ENCODE measurements at places on chromosomes 2 and 18. TPM values are rescaled to one million over a fixed set of nuclear protein-coding genes. Genes with fewer than 3 reads are reported as not detected.
A peak's percentile ranks its signal among the peaks of the same experiment; 100 is the strongest.

The CD302 gene
- total RNA-seq: 4.1 TPM

DNA sequence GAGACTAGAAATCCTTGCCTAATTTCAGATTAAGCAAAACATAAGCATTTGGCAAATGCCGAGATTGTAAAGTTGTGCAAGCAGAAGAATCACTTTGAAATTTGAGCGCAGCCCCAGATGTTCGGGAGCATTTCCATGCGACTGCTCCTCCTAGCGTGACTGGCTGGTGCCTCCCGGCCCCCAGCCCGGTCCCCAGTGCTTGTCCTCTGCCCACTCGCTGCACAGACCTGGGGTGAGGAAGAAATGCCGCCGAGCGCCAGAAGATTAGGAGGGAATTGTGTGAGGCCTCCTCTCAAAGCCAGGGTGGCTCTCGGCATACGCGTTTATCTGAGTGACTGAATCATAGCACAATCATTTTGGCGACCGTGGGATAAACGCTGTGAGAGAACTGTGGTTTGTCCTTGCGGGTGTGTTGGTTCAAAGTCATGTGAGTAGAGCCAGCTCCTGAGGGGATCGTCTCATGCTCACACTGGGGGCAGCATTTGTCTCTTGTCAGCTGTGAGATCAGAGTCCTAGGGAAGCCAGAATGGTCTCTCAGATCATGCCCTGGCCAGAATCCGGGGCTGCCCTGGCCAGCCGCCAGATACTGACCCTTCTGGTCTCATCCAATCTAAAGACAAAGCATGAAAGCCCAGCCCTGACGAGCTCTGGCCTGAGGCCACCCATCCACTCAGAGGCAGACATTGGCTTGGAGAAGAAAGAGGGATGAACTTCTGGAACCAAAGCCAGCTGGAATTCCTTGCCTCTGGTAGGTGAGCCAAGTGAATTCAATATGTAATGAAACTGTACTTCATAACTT lies 189.3 kb downstream of the SH3RF3 start:
- no peaks in the 10 kb centered on the region for H3K36me3 ChIP-seq
- no peak overlapping the region for H3K4me3 ChIP-seq
- H3K27me3 ChIP-seq: no peaks in the 10 kb centered on the region
- H3K4me1 ChIP-seq: peaks cover 45% of the 10 kb centered on the region

The EGR4 gene
- total RNA-seq: 0.26 TPM

GRCh38 chr2:75290600-75291150 lies 91.4 kb upstream of the TACR1 start:
- H3K4me1 ChIP-seq: no peaks in the 10 kb centered on the region
- H3K4me3 ChIP-seq: no peak overlapping the region
- no peaks in the 10 kb centered on the region for H3K27me3 ChIP-seq
- DNase-seq: no peak
- H3K27ac ChIP-seq: no peak overlapping the region

- H3K4me3 ChIP-seq: no peak overlapping the region
- H3K4me1 ChIP-seq: no peaks in the 10 kb centered on the region
- H3K27ac ChIP-seq: no peak overlapping the region
Measured at GRCh38 chr2:3487432-3487831, 31.9 kb downstream of the ADI1 start.

- no peak overlapping the region for H3K27ac ChIP-seq
- no peak for DNase-seq
Measured at GRCh38 chr2:134683561-134684112, 35.2 kb downstream of the TMEM163 start.

The POLR1A gene
- 20.2 TPM for total RNA-seq

The PLCD4 gene
- total RNA-seq: 3.9 TPM

The KCNK3 gene
- 1.6 TPM for total RNA-seq

DNA sequence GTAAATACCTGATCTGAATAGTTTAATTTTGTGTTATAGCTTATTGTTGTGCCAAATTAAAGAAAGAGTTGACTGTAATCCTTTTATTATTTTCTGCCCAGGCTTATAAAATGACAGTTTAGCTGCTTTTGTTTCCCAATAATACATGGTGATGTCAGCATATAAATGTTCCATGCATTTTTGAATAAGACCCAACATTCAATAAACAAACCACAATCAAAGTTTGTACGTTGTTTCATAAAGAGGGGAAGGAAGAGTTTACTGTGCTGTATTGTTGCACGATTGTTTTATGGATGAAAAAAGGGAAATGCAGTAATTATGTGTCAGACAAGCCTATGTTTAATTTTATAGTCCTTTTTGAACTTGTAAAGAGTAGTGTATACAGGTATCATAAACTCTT lies 177.2 kb upstream of the SCN7A start:
- DNase-seq: no peak

GRCh38 chr2:127508631-127509034 lies 17.7 kb downstream of the IWS1 start:
- DNase-seq: peak; percentile 2
- H3K27me3 ChIP-seq: no peaks in the 10 kb centered on the region

GRCh38 chr18:78510636-78511035 lies 469.0 kb upstream of the SALL3 start:
- H3K4me3 ChIP-seq: no peak overlapping the region
- H3K4me1 ChIP-seq: no peaks in the 10 kb centered on the region
- no peak for DNase-seq
- H3K27me3 ChIP-seq: no peaks in the 10 kb centered on the region

DNA sequence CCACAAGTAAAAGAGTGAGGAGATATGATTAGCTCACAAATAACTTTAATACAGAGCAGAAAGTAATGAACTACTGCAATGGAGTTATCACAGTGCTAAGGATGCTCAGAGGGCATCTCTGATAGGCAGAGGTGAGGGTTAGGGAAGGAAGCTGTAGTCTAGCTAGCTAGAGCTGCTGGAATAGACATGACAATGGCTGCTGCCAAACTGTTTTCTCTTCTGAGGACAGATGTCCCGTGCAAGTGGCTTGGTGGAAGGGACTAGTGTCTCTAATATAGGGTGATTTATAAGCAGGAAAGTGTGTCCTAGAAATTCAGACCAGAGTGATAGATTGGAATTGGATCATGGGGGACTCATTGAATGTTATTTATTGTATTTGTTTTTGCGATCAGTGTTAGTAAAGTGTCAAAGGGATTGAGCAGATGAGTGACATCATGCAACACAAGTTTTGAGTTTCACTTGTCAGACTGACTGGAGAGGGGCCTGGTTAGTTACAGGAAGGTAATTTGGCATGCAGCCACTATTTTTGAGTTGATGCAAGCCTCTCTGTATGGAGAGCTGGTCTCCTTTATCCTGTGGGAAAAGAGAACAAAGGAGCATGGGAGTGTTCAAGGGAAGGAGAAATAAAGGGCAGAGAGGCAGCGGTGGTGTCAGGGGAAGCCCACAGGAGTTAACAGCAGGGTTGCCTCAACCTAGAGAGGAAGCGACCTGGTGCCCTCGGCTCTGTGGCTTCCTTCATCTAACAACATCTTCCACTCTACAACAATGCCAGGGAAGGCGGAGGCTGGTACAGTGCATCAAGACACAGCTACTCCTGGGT lies 1.9 kb downstream of the CTLA4 start:
- H3K36me3 ChIP-seq: no peaks in the 10 kb centered on the region
- no peak overlapping the region for H3K4me3 ChIP-seq
- no peak for DNase-seq
- H3K27me3 ChIP-seq: no peaks in the 10 kb centered on the region
- no peaks in the 10 kb centered on the region for H3K4me1 ChIP-seq

The UGT1A6 gene
- 67.1 TPM for total RNA-seq

DNA sequence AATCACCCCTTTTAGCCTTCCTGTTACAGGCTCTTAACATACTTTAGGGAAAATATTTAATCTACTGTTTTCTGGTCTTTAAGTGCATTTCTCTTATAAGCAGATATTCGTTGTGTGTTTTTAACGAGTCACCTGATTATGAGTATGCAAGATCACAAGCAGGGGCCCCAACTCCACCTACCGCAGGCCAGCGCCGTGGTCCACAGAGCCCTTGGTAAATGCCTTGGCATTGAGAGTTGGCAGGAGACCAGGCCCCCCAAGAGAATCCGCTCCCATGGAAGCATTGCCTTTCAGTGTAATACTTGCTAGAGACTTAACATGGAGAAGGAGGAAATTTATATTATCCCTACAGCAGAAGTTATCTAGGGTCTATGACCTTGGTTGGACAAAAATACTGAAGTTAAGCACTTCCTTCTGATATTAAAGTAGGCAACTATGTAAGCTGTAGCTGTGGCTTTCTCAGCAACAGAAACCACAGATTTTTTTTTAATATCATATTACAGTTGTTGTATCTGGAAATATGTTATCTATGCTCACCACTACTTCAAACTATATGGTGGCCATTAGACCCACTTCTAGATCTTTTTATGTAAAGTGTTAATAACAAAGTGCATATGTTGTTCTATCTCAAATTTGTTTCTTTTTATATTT lies 241.8 kb upstream of the MGAT5 start:
- no peak overlapping the region for H3K4me3 ChIP-seq
- no peaks in the 10 kb centered on the region for H3K36me3 ChIP-seq
- H3K4me1 ChIP-seq: no peaks in the 10 kb centered on the region
- DNase-seq: no peak
- no peaks in the 10 kb centered on the region for H3K27me3 ChIP-seq

DNA sequence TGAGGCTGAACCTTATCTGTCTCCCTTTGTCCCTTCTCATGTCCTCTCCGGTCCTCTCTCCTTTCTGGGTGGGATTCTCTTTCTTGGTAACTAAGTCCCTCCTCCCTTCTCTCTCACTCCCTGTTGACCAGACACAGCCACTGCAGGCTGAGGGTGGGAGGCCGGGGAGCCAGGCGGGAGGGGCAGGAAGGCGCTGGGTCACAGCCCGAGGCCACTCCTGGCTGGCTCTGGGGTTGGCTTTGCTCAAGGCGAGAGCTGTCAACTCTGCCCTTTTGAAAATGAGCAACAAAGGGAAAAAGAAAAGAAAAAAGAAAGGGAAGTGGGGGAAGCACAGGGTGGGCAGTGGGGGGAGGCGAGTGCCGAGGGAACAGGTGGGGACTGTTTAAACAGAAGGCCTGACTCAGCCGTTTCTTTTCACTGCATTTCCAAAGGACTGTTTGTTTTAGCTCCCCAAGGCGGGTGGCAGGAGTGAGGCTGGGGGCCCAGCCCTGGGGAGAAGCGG lies 70.5 kb upstream of the IGFBP5 start:
- H3K4me1 ChIP-seq: peaks cover 10% of the 10 kb centered on the region

GRCh38 chr2:85501248-85501647 lies 37.7 kb upstream of the MAT2A start:
- no peaks in the 10 kb centered on the region for H3K36me3 ChIP-seq
- H3K27me3 ChIP-seq: no peaks in the 10 kb centered on the region
- DNase-seq: no peak
- no peak overlapping the region for H3K4me3 ChIP-seq

GRCh38 chr18:39149211-39149806 lies 1583.7 kb upstream of the CELF4 start:
- no peak overlapping the region for H3K27ac ChIP-seq
- H3K4me3 ChIP-seq: no peak overlapping the region
- H3K4me1 ChIP-seq: no peaks in the 10 kb centered on the region
- no peaks in the 10 kb centered on the region for H3K27me3 ChIP-seq
- H3K36me3 ChIP-seq: no peaks in the 10 kb centered on the region

- H3K27ac ChIP-seq: no peak overlapping the region
- no peaks in the 10 kb centered on the region for H3K27me3 ChIP-seq
- no peaks in the 10 kb centered on the region for H3K4me1 ChIP-seq
- no peak for DNase-seq
- H3K4me3 ChIP-seq: no peak overlapping the region
Measured at GRCh38 chr18:51300912-51301311, 103.4 kb upstream of the MEX3C start.

The UGT1A10 gene
- total RNA-seq: 12.4 TPM

The LYG2 gene
- total RNA-seq: not detected

GRCh38 chr2:184174493-184175104 lies 423.7 kb upstream of the ZNF804A start:
- no peak overlapping the region for H3K4me3 ChIP-seq
- no peaks in the 10 kb centered on the region for H3K27me3 ChIP-seq
- no peaks in the 10 kb centered on the region for H3K4me1 ChIP-seq

The ARHGAP25 gene
- total RNA-seq: 7.4 TPM

The PID1 gene
- total RNA-seq: 33.0 TPM

DNA sequence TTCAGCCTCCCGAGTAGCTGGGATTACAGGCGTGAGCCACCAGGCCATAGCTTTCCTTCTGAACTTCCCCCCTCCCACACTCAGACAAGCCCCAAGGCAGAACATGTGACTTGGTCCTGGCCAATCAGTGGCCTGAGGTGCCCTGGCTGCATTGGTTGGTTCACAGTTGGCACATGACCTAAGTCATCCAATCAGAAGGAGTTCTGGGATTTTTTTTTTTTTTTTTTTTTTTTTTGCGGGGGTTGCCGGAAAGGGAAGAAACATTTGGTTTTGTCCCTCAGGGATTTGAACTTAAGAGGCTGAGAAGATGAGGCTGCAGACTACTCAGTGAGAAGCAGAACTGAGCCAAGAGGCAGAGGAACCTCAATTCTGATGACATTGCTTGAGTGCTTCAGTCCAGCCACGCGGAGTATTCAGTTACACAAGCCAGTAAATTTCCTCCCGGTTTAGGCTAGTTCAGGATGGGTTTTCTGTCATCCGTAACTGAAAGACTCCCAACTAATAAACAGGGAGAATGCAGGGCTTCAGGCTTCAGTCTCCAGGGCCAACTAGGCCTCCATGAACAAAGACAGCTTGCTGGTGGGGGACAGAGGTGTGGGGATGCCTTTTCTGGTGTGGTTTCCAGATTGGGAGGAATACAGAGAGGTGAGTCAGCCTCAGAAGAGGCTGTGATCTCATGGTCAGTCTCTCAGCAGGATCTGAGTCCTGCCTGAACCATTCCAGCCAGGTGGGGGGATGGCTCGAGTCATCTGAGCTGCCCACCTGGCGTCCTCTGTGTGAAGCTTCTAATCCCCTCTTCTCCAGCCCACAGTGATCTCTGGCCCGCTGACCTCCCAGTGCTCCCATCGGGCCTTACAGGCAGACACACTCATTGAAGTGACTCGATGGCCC lies 9.2 kb downstream of the PTMA start:
- no peak overlapping the region for H3K27ac ChIP-seq
- peaks cover 1% of the 10 kb centered on the region for H3K36me3 ChIP-seq
- H3K27me3 ChIP-seq: no peaks in the 10 kb centered on the region
- no peak overlapping the region for H3K4me3 ChIP-seq

The ALPI gene
- not detected for total RNA-seq

DNA sequence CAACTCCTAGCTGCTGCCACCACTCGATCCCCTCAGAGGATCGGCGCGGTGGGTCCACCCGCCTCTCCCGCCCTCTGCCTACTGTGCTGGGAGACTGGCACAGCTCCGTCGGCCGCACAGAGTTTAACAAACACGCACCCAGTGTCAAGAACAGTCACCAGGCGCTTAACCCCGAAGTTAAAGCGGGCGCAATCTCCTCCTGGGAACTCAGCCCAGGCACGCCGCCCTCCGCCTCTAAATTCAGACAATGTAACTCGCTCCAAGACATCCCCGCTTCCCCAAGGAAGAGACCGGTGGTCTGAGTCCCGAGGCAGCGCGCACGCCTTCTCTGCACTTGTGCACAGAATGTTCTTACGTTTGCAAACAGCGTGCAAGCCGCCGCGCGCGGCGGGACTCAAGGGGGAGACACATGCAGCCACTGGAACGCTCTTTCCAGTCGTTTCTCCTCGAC lies 533 bp downstream of the CXCR4 start:
- H3K27me3 ChIP-seq: no peaks in the 10 kb centered on the region
- DNase-seq: no peak
- peaks cover 14% of the 10 kb centered on the region for H3K4me1 ChIP-seq
- H3K36me3 ChIP-seq: no peaks in the 10 kb centered on the region
- H3K4me3 ChIP-seq: peak overlapping the region; percentile 71
- peak overlapping the region; percentile 75 for H3K27ac ChIP-seq

Measured in esophagus squamous epithelium (tissue), 5 donors.